ENCODE measurements at places on chromosomes 3 and 15.

GRCh38 chr15:65286069-65286703 is 497 bp downstream of the PARP16 start:
- DNase-seq = peak; percentile 71

GRCh38 chr15:93072011-93072410 is 17.0 kb downstream of the RGMA start:
- DNase-seq = no peak

DNA sequence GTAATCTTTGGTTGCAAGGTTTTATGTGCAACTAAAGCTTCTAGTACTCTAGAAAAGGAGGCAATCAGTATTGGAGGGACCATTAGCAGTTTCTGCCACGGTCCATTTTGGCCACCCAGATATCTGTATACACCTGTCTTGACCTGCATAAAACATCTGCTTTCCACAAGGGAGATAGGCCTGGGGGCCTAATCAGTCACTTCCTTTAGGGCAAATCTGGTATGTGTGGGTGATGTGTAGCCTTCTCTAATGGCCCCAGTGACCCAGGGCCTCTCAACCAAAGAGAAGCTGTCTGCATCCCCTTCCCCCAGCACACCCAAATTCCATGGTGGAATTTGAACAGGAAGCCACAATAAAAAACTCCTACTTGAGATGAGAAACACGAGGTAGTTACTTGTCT is 19.5 kb downstream of the IRAK2 start:
- no peak for DNase-seq

DNA sequence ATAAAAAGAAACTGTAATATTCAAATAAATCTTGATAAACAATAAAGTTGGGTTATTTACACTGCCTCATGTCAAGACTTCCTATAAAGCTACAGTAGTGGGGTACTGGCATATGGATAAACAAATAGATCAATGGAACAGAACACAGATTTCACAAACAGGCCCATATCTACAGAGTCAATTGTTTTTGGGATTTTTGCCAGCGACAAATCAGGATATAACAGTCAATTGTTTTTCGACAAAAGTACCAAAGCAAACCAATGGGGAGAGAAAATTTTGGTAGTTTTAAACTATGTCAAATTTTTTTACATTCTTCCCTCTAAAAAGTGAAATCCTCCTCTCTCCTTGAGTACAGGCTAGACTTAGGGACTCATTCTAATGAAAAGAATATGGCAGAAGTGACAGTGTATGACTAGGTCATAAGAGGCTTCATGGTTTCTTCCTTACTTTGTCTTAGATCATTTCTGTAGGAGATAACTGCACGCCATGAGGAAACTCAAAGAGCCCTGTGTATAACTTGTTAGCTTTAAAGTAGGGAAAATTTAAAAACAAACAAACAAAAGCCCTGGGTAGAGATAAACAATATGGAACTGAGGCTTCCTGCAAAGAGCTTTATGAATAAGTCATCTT is 16.9 kb downstream of the IP6K1 start:
- no peak for DNase-seq

DNA sequence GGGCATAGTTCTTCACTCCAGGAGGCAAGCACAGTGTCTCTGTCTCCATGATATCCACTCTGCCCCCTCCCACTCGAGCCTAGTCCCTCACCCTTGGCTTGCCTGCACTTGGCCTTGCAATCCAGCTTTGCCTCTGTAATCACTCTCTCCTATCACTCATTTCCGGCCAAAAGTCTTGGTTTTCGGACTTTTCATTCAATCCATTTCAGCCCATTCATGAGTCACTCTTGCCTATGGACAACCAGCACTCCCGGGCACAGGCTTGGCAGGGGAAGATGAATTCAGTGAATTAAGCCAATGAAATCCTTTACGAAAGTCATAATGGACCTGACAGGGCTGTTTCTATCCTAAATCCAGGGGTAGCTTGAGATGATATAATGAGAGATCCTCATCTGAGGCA is 21.7 kb downstream of the DAZL start:
- no peak for DNase-seq

- no peak for DNase-seq
Observed at GRCh38 chr15:29533647-29534046, 264.0 kb upstream of the NSMCE3 start.

Measured in RPMI8226 (cell line).